ENCODE measurements at places on chromosomes 1 and 21.
A peak's percentile ranks its signal among the peaks of the same experiment; 100 is the strongest.

- no peak for DNase-seq
These were observed 15.4 kb downstream of the ACTRT2 start for GRCh38 chr1:3036447-3037280.

DNA sequence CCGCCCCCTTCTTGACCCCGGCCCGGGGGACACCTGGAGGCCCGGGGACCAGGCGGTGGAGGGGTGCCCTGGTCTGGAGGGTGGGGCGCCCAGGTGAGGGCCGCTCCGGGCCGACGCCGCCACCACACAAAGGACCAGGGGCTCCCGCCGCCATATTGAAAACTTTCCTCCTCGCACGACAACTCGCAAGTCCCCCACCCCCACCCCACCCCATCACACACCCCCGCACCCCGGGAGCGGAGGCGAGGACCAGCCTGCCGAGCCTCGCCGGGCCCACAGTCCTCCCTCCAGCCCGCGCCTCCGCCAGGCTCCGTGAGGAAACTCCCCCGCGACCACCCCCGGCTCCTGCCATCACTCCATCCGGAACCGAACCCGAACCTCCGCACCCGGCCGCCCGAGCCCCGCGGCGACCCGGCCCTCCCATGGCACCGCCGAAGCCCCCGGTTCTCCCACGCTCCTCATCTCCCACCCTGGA is 733 bp downstream of the KDM5B start:
- DNase-seq = peak; percentile 71

DNA sequence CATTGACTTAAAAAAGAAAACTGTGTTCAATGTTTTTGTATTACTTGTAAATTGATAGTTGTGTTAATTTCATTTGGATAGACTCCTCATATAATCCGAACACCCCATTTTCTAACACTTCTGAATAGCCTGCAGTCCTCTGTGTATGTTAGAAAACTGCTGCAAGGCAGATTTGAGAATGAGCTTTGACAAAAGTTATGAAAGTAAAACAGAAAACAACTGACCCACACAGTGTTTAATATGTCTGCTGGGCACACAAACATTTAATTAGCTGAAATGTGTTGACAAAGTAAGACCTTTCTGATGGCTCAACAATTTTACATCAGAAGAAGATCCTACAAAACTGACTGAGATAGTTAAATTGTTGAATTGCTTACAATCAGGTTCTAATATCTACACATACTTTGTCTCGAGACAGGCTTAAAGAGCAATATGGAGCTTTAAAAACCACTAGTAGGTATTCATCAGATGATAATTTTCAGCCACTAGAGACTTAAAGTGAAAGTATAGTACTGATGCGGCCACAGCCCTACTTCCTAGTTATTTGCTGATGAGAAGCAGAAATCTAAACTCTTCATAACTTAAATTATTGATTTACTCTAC is 40.0 kb upstream of the PRMT6 start:
- DNase-seq = no peak

DNA sequence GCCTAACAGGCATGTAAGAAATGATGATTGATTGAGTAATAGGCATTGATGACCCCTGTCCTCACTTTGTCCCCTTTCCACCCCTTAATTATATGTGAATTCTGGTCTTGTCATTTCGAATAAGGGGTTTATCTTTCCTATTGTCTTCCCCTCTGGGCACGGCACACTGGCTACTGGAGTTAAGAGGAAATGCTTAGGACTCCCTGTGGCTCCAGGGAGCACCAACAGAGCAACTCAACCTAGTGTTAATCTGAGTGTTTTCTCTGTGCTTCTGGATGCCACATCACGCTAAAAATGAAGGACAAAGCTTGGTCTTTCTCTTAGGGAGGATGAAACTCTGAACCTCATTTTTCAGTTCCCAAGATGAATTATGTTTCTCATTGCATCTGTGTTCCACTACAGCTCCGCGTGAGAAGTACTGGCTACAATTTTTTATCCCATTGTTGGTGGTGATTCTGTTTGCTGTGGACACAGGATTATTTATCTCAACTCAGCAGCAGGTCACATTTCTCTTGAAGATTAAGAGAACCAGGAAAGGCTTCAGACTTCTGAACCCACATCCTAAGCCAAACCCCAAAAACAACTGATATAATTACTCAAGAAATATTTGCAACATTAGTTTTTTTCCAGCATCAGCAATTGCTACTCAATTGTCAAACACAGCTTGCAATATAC is 5.3 kb downstream of the FCER1A start:
- DNase-seq = no peak

DNA sequence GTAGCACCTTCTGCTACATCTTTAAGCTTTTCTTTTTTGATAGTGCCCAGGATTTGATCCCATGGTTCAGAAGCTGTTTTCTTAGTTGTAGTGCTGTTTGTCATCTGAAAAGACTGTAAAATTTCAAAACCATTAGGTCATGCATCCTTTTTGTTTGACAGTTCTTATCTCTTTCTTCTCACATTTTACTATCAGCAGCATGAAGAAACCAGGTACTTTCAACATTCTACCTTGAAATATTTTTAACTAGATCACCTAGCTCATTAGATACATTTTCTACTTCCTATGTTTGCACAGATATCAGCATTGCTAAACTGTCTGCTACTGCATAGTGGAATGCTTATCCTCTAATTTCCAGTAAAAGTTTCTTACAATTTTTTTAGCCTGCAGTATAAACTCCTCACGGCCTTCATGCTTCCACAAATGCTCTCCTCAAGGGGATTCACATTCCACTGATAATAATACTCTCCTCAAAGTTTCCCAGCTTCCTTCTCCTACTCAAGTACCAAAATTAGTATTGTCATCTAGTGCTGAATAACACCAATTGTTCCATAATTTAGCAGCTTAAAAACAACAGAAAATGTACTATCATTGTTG is 243.9 kb upstream of the ZRANB2 start:
- DNase-seq = no peak

DNA sequence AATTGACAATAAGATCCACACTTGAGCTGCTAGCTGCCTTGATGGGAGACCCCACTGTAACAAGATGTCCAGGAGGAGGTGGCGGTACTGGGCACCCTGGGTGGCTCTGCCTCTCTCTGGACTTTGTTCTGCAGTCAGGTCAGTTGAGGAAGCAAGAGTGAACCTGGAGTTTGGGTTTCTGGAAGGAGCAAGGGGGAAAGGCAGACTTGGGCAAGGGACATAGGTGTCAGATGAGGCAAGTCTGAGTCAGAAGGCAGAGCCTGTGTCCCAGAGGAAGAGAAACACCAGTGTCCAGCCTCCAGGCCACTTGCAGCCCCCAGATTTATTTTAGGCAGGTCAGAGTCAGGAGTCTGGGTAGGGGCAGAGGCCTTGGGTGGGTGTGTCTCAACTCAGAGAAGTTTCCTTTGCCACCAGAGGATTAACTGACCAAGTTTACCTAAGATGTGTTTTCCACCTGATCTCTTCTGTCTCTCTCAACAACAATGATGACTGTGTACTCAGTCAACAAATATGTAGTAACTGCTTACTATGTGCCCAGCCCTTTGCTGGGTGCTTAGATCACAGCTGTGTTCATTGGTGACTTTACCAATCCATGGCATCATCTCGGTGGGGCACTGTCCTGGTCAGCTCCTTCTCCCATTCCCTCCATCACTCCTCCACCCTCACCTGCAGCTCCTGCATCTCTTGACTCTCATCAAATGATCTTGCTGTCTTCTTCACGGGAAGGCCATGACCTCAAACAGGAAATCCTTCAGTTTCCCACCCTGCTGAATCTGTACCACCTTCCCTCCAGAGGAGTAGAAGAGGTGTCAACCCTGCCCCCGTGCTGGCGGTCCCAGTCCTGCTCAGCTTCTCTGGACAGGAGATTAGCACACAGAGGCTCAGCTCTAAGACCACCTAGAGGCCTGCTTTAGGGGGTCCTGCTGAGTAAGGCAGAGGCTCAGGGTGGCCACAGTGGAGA is 36.6 kb downstream of the ELF3 start:
- no peak for DNase-seq

- no peak for DNase-seq
These were observed 17.5 kb downstream of the KPNA6 start for GRCh38 chr1:32125313-32125712.

DNA sequence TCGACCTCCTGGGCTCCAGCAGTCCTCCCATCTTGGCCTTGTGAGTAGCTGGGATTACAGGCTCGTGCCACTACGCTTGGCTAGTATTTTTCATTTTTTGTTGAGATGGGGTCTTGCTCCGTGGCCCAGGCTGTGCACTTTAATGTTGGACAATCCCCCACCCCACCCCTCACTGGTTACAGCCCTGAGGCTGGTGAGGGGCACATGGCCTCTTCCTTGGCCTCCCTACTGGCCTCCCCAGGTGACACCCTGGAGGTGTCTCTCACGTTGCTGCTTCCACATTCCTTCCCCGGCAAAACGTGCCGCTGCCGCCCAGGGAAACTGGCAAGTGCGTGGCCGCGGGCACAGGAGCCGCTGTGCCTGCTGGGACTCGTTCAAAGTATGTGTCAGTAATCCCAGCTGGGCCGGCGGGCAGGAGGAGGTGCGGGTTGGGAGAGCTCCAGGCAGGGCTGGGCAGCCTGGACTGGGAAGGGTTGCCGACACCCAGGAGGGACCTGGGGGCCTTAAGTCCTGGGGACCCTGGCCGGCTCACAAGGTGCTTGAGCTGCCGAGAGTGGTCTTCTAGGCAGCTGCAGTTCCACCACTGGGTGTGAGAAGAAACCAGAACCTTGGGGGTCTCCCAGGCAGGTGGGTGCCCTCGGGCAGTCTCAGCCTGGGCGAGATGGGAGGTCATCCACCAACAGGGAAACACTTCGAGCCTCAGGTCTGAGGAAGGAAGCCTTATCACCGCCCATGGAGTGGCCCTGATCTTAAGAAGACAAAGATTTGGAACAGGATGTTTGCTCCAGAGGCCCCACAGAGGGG is 6.5 kb downstream of the WNT3A start:
- DNase-seq = no peak

- DNase-seq = no peak
These were observed 21.5 kb downstream of the NFYC start for GRCh38 chr1:40712997-40713396.

- DNase-seq = no peak
These were observed 1.7 kb downstream of the EPHX4 start for GRCh38 chr1:92031281-92032110.

- DNase-seq = no peak
These were observed 114.8 kb upstream of the DPYD start for GRCh38 chr1:98035602-98036002.

DNA sequence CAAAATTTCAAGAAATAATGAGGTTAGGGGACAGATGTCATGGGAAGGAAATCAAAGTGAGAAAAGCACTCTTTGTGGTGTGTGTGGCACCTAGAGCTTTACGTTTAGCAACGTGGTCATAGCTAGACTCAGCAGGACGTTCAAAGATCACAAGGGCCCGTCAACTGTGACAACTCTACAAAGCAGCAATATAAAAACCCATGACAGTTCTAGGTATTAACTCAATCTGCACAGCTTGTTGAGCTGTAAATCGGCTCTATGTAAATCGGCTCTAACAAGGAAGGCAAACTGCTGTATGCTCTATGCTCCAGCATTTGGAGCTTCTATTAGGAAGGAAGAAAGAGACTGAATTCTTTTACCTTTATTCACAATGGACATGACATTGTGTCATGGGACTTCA is 64.8 kb downstream of the TP53BP2 start:
- no peak for DNase-seq

- no peak for DNase-seq
These were observed 46.8 kb downstream of the WDR3 start for GRCh38 chr1:117976381-117976780.

DNA sequence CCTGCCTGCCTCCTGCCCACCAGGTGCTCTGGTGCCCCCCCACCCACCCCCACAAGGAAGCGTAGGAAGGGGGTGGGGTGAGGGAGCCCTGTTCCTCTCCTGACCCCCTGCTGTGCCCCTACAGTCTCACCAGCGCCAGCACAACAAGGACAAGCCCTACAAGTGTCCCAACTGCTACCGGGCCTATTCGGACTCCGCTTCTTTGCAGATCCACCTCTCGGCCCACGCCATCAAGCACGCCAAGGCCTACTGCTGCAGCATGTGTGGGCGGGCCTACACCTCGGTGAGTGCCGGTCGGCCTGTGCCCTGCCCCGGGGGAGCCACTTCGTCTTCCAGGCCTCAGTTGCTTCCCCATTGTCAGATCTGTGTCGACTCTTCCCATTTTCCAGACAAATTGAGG is 25.9 kb downstream of the A3GALT2 start:
- DNase-seq = no peak

DNA sequence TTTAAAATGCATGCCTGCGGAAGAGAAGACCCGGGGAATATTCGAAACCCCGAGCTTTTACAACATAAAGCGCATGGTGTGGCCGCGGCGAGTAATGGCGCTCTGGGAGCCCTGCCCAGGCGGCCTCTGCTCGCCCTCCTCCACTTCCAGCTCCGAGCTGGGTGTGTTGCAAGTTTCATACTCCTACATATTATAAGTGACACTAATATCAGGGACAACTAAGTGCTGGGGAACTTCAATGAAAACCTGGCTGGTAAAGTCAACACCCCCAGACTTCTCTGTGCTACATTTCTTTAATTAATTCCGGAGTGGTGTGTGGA is 11.8 kb downstream of the SIM2 start:
- DNase-seq = no peak

DNA sequence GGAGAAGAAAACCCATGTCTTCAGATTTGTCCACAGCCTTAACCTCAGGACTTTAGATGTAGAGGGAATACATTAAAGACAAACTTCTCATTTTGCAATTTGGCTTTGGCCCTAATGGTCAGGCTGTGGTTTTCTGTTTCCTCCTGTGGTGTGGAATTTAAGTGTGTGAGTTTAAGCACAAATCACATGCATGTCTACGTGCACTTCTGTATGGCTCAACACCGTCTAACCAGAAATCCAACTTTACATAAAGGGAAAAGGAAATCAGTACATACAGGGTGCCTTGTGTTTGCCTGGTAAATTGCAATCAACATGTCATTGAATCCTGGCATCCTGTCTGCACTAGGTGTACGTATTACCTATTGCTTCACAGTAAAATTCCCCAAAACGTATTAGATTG is 1.2 kb upstream of the ZNF124 start:
- no peak for DNase-seq

GRCh38 chr1:94012708-94013366 is 103.6 kb upstream of the GCLM start:
- DNase-seq = no peak

DNA sequence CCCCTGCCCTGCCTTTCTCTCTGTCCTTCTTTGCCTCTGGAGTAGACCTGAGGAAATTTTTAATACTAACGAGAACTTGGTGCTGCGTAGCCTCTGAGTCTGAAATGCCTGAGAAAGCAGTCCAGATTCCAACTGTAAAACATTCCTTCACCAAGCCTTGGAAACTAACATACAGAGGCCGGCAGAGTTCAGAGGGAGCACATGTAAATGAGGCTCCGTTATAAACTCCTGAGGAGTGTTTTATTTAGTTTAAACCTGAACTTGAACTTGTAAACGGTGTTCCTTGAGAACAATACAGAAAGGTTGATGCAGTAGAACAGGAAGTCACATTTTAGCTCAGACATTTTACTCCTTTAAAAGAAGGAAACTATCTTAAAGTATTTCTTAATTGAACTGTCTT is 280.7 kb downstream of the TM2D1 start:
- no peak for DNase-seq

GRCh38 chr1:11960715-11961114 is 19.5 kb upstream of the MFN2 start:
- no peak for DNase-seq

GRCh38 chr1:170959385-170959784 is 24.1 kb downstream of the MROH9 start:
- DNase-seq = no peak

- no peak for DNase-seq
These were observed 26.1 kb upstream of the GJA5 start for GRCh38 chr1:147786536-147786935.

- DNase-seq = no peak
These were observed 12.7 kb downstream of the TMCO4 start for GRCh38 chr1:19786988-19787423.

Data from HTR-8/SVneo (cell line).